NCI-H2171 (cell line): ENCODE measurements at places on chromosomes 6 and 20.

DNA sequence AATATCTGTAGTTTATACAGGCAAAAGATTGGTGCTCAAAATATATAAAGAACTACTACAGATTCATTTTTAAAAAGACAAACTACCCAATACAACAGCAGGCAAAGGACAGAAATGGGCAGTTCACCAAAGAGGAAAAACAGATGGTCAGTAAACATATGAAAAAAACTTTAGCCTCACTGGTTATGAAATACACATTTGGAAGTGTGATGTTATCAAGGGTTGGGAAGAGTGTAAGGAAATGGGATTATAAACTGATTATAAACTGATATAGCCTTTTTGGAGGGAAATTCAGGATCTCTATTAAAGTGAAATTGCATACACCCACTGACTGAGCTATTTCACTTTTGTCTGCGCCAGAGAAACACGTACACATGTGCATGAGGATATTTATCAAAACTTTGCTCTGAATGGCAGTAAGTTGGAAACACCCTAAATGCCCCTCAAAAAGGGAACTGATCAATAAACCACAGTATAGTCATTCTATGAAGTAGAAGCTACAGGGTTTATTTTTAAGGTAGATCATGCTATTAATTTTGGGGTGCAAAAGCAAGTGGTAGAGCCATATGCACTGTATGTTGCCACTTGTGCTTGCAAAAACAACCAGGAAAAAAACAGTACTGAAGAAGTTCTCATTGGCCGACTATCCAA is 32.2 kb upstream of the ARFGEF2 start:
- DNase-seq, result no peak

GRCh38 chr6:15340775-15341174 is 94.9 kb downstream of the JARID2 start:
- no peak for DNase-seq

GRCh38 chr6:159615918-159616317 is 77.1 kb downstream of the SOD2 start:
- DNase-seq, result peak; percentile 75

GRCh38 chr6:145110109-145110508 is 625.2 kb downstream of the EPM2A start:
- no peak for DNase-seq

DNA sequence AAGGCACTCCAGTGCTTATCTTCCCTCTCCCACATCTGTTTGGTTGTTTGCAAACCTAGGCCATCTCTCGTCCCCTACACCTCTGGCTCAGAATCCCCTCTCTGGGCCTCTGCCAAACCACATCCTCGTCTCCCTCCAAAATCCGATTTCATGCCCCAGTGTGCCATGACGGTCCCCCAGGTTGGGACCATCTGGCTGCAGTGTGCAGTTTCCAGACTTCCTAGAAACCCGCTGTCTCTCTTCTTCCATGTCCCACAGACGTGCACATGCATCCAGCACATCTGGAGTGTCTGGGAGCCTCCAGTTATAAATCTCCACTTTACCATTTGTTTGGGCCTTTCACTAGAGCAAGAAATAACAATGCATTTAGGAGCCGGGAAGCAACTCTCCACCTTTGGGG is 316.2 kb downstream of the KIF16B start:
- peak; percentile 36 for DNase-seq

GRCh38 chr6:39669207-39669972 is 55.8 kb downstream of the KIF6 start:
- DNase-seq, result no peak

DNA sequence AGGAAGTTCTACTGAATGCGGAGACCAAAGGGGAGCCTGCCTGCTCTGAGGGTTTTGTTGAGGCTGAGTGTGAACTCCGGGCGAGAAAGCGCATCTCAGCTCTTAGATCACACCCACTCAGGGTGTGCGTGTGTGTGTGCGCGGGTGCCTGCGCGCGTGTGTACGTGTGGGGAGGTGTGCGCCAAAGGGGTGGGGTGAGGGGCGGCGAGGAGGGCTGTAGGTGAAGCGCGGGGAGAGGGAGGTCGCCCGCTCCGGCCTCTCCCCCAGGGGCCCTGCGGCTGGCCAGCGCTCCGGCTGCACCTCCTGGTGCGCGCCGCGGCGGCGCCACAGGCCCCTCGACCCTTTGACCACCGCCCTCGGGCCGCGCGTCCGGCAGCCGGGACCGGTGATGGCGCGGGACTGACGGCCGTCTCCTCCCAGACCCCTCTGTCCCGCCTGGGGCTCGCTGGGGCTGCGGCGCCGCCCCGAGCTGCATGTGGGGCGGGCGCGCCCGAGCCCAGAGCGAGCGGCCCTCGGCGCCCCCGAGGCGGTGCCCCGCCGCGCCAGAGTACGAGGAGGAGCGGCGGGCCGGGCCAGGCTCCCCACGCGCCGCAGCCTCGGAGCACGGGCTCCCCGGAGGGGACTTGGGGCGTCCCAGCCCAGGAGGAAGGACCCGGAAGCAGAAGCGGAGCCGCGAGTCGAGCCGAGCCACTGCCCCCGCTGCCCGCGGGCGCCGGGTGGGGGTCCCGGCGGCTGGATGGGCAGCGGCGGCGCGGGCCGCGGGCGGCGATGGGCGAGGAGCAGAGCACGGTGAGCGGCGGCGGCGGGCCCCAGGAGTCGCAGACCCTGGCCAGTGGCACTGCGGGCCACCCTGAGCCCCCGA is at the start of gene RNF217:
TSS of gene RNF217 (plus strand) at position 661 of the 862 bp plus-strand sequence. CDS start at position 769, 108 bp downstream.
- peak; percentile 46 for DNase-seq

GRCh38 chr6:140533526-140533925 is 1159.1 kb upstream of the CITED2 start:
- DNase-seq, result no peak

DNA sequence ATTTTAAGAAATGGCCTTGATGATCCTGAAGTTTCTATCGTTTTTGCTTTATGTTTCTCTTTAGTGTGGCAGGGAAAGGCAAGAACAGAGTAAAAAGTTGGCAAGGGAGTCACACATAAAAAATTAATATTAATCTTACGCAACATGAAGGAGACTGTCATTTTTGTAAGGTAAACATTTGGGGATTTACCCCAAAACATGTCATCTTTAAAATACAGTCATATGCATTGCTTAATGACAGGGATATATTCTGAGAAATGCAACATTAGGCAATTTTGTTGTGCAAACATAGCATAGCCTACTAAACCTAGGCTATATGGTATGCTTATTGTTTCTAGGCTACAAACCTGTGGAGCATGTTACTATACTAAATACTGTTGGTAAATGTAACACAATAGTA is 5.4 kb downstream of the RBL1 start:
- no peak for DNase-seq

DNA sequence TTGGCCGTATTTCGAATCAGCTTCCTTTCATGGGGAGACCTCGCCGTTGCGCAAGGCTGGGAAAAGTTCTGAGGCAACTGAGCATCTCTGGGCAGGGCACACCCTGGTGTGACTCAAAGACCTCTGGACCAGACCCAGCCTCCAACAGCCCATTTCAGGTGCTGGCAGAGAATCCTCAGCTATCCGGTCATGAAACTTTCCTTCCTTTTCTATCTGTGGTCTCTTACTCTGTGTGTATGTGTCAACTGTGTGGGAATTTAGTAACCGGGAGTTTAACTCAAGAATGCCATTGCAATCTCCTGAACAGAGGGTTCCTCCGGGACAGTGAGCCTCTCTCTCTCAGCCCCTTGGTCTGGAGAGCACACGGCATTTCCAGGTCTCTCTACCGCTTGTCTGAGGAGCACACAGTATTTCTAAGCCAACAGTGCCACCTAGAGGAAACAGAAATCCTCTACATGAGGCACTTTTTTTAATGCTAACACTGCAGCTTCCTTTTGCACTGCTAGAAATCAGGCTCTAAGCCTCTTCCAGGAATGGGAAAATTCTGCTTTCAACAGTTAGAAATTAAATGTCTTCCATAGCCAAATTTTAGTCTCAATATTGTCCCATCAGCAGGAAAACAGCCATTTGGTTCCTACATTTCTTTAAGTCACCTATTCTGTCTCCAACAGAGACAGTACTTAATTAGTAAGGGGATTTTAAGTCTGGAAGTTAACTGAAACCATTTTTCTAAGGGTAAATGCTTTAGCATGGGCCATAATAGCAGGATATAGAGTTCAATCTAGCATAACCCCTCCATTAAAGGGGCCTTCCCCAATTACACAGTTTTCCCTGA is 32.7 kb downstream of the PLN start:
- peak; percentile 64 for DNase-seq

- no peak for DNase-seq
These were observed 145.8 kb downstream of the SAMD5 start for GRCh38 chr6:147654103-147654845.

DNA sequence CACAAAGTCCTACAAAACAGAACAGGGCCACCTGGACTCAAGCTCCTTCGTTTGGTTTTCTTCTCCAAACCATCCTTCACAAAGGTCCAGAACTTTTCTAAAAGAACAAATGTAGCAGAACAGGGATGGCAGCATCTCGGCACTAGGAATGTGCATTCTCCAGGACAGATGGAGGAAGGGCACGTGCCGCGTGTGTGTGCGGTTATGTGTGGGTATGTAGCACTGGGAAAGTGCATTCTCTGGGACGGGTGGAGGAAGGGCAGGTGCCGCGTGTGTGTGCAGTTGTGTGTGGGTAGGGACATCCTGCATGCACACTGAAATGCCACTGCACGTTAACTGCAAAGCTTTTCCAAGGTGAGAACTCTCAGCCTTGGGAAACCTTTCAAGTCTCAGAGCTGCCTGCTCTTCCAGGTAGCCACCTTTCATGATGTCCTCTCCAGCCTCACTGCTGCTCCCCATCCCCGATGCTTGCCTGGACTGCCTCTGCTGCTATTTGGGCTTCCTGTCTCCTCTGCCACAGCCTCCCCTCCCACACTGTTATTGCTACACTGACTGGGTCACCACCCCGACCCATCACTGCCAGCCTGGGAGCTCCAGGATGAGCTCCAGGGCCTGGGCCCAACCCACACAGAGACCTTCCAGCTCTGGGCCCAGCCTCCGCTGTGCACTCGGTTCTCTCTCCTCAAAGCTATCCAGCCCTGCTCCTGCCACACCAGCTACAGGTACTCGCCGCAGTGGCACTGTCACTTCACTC is 47.6 kb downstream of the EZR start:
- DNase-seq, result no peak

- DNase-seq, result no peak
These were observed 527.1 kb upstream of the MARCKS start for GRCh38 chr6:113329942-113330635.

DNA sequence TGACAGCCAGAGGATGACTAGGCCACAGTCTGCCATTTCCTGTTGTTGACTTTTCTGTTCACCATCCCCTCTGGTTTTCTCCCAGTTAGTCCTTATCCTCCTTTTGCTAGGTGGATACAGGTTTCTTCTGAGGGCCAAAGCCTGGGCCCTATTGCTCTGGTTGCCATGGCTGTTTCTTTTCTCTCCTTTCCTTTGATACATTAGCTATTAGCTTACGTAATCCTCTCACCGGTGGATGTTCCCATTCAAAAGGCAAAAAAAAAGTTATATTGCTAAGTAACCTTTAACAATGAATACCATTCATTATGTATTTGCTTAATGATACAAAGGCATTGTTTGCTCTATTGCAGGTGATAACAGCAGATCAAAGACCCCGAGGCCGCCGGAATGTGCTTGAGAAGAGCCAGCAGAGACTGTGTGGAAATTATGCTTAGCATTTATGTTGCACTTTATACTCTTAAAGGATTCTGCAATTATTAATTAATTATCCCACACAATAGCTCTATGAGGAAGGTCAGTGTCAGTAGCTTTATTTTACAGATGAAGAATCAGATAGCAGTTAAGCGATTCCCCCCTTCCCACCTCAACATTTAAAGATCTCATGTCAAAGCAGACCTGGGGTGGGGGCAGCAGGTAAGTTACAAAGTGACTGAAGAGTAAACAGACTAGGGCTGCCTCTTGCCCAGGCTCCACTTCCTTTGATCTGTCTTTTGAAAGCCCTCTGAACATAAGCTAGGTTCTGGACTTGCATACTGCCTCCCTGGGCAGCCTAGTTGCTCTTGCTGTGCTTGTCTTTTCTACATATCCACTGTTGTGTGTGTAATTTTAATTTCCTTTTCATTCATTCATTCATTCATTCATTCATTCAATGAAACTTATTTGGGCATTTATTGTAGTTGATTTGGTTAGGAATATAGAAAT is 14.5 kb upstream of the TFB1M start:
- DNase-seq, result no peak

DNA sequence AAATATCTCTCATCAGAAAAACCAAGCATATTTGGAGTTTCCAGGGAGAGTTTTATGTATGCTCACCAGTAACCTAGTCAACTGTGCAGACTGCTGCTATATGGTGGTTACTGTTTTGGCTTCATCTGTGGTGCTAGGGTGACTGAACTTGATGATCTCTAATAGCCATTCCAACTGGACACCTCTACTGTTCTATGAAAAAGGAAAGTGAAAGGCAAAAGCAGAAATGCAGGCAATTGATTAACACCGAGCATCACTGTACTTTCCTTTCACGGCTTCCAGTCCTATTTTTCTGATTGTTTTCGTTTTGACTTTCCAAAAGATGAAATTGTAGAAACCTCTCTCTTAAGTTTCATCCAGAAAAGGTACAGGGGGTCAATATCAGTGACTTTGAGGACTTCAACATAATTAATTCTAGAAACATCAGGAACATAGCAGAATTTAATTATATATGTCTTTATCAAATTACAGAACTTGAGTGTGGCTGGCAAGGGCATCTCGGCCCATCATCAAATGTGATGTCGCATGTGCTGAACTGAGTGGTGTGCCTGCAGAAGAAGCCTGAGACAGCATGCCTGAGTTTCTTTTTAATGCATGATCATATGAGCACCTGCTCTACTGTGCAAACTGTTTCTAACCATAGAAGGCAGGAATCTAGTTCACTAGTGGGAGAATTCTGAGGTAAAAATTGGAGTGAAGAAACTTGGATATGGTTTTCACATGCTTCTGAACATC is 464.3 kb upstream of the FLRT3 start:
- no peak for DNase-seq

GRCh38 chr6:157300006-157300405 is 23.3 kb downstream of the TMEM242 start:
- DNase-seq, result no peak

GRCh38 chr20:3652676-3653596 is 10.3 kb downstream of the GFRA4 start:
- DNase-seq, result no peak

GRCh38 chr20:7996898-7997297 is 22.7 kb downstream of the TMX4 start:
- no peak for DNase-seq

DNA sequence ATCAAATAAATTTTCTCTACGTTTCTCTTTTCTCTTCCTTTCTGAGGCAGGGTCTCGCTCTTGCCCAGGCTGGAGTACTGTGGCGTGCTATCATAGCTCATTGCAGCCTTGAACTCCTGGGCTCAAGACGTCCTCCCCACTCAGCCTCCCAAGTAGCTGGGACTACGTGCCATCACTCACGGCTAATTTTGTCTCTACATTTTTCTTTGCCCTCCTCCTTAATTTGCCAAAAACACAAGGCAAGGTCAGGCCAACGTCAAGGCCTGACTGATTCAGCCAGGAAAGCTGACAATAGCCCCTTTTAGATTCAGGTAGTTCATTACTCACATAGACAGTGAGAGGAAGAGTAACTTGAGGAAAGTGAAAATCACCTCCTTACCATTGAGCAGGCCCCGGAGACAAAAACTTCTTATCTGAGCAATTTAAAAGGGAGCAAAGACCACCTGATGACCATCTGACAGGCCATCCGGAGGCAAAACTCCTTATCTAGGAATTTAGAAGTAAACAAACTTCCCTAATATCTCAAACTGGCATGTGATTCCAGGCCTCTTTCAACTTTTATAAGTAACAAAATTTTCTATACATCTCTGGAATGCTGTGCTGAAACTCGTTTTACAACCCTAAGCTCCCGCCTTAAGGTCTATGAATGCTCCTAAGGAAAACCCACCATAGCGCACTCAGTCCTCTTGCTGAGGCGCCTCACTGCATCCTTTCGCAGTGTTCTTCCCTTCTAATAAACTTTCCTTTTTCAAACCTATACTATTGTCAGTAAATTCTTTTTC is 42.1 kb upstream of the SRPK1 start:
- DNase-seq, result no peak

GRCh38 chr20:38870733-38871559 is 55.3 kb upstream of the FAM83D start:
- DNase-seq, result no peak
